ENCODE measurements at places on chromosomes 16 and 17.

- no peak for DNase-seq
Measured at GRCh38 chr17:50482110-50482509, 3.5 kb downstream of the RSAD1 start.

DNA sequence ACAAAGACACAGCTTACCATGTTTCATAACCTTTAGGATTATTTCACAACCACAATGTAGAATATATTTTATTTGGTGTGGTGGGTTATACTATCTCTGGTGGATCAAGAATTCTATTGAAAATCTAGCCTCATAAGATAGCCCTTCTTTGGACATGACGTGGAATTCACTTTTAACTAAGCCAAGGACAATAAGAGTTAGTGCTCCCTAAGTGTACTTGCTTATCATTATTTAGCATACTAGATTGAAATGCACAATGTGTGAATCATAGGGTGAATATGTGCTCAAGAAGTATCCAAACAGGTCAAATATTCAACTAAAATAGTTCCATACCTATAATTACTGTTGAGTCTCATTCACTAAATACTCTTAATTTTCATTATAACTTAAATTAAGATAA, 1179.5 kb upstream of the GOT2 start:
- no peak for DNase-seq

DNA sequence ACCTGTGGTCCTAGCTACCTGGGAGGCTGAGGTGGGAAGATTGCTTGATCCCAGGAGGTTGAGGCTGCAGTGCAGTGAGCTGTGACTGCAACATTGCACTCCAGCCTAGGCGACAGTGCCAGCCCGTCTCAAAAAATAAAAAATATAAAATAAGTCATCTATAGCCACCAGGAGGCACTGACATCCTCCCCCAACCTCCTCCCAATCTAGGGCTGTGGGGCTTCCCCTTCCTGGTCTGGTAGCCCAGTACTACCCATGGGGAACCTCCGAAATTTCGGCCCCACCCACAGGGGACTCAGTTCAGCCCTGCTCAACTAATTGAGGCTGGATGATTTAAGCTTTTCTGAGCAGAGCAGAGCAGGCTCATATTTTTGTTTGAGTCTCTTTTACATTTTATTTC, 3.2 kb downstream of the ZSCAN10 start:
- DNase-seq = peak; percentile 64

DNA sequence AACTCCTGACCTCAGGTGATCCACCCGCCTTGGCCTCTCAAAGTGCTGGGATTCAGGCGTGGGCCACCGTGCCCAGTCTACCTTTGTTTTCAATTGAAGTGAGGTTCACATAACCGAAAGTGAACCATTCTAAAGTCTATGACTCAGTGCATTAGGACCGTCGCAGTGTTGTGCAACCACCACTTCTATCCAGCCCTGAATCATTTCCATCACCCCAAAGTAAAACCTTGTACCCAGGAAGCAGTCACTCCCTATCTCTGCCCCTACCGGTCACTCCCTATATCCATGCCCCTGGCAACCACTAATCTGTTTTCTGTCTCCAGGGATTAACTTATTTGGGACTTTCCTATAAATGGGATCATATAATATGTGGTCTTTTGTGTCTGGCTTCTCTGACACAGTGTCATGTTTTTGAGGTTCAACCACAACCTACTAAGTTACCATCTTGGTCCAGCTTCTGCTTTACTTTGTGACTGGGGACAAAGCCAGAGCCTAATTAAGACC, 28.3 kb upstream of the CDC42EP4 start:
- no peak for DNase-seq

DNA sequence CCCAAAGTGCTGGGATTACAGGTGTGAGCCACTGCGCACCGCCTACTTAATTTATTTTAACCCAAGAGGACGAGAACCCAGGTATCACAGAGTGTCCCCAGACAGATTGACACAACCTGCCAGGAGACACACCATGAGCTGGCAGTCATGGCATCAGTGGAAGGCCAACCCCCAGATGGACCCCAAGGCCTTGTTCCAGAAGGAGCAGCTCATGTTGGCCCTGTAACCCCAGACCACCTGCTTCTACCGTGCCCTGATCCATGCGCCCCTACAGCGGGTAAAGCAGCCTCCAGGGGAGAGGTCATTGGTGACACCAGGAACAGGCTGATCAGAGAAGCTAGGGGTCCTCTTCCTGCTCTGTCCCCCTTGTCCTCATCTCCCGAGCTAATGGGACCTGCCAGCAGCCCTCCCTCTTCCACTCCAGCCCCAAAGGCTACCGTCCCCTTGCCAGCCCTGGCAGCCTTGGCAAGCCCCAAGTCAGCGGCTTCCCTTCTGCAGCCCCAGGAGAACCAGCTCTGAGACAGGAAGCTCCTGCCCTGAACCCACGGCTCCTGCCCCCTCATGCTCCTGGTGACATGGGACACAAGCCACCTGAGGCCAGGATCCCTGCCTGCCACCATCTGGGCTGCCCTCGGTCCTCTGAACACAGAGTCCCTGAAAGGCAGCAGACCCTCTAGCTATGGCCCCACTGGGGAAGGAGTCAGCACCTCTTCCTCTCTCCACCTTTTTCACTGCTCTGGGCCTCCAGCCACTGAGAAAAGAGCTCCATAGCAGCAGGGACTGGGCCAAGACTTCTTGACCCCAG, 6.3 kb downstream of the SULT1A1 start:
- DNase-seq = no peak

- DNase-seq = no peak
Measured at GRCh38 chr16:90042946-90043514, 23.8 kb upstream of the DBNDD1 start.

DNA sequence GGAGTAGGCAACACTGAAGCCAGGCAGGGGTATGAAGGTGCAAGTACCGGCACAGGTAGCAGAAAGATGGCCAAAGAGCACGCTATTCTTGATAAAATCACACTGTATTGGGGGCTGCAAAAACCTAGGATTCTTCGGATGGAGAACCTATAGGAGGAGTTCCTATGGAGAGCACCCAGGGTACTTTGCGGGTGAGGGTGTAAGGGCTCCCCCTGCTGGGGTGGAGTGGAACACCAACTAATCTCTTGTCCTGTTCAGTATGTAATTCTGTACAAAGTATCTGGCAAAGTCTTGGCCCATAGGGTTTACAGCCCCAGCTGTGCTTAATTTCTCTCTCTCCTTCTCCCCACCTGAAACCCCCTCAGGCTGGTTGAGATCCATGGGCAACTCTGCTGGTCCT, 393.1 kb upstream of the ASIC2 start:
- DNase-seq = peak; percentile 7

DNA sequence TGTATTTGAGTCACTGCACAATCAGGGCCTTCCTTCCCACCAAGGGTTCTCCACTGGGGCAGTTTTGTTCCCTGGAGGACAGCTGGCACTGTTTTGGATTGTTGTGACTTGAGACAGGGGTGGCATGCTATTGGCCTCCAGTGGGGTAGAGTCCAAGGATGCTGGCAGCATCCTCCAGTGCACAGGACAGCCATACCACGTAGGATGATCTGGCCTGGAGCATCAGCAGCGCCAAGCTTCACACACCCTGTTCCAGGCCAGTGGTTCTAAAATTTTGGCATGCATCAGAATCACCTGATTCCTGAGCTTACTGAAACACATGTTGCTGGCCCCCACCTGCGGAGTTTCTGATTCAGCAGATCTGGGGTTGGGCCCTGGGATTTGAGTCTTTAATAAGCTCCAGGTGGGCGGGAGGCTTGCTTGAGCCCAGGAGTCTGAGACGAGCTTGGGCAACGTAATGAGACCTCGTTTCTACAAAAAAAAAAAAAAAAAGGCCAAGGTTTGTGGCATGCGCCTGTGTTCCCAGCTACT, 83.2 kb downstream of the MGAT5B start:
- DNase-seq = no peak

- no peak for DNase-seq
Measured at GRCh38 chr17:77204536-77204935, 63.8 kb downstream of the SEC14L1 start.

Data from GM18507 (cell line).